ENCODE measurements at places on chromosomes 4 and X.

GRCh38 chr4:83556816-83557215 is 20.9 kb downstream of the GPAT3 start:
- DNase-seq = no peak

GRCh38 chr4:125801373-125801772 is 486.6 kb downstream of the FAT4 start:
- DNase-seq = no peak

- DNase-seq = no peak
Measured at GRCh38 chrX:75291611-75292010, 17.7 kb downstream of the UPRT start.

- DNase-seq = no peak
Measured at GRCh38 chr4:148225639-148226038, 216.6 kb downstream of the NR3C2 start.

GRCh38 chrX:42248226-42248625 is 324.9 kb upstream of the CASK start:
- DNase-seq = no peak

GRCh38 chr4:71198958-71199357 is 139.9 kb upstream of the SLC4A4 start:
- no peak for DNase-seq

DNA sequence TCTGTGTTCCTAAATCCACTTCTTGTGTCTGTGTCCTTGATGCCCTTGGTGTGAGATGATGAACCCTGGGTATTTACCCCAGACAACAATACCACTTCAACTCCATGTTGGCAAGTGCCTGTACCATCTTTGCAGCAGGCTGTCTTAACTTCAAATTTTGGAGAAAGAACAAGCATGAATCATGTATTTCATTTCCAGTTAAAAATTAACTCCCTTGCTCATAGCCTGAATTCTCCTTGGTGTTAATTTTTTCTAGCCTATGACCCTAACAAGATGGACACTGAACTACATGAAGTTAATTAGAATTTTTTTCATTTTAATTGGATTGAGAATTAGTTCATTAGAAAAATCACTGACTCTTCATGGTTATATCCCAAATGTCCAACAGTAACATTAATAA is 267.8 kb upstream of the INTU start:
- no peak for DNase-seq

DNA sequence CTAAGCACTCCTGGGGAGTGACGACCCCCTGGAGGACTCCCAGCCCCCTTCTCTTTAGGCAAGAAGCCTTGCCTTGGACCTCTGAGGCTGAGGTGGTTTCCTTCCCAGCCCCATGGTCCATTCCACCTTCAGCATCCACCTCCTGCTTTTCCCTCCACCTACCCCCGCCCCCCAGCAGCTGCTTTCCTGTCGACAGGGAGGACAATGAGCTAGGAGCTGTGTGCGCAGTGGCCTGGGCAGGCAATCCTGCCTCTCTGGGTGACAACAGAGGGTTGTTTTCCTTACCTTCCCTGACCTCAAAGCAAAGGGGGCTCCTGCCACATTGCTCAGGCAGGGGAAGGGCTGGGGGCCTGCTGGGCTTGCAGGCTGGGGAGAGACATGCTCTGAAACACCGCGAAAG is 123.5 kb downstream of the BCOR start:
- no peak for DNase-seq

DNA sequence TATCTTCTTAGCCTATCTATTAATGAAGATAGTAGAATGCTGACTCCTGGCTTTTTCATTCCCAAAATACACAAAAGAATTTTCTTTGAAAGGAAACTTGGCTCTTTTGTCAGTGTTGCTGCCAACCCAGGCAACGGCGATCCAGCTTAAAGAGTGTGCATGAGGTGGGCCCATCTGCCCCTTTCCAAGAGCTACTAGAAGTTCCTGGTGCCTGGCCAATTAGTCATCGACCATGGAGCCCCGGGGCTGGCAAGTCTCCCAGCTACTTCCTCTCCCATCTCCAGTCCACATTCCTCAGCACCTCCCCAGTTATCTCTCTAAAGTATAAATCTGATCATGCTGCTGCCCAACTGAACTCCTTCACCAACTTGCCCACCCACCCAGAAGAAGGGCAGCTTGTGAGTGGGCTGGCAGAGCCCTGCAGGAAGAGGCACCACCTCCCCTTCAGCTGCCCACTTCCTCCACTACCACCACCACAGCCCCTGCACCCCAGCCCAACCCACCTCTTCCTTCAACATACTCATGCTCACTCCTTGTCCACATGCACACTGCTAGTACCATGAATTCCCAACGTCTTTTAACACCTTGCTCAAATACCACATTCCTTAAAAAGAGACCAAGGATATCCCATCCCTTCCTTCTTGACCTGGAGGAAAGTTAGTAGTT is 158.2 kb upstream of the MAP3K15 start:
- DNase-seq = no peak

DNA sequence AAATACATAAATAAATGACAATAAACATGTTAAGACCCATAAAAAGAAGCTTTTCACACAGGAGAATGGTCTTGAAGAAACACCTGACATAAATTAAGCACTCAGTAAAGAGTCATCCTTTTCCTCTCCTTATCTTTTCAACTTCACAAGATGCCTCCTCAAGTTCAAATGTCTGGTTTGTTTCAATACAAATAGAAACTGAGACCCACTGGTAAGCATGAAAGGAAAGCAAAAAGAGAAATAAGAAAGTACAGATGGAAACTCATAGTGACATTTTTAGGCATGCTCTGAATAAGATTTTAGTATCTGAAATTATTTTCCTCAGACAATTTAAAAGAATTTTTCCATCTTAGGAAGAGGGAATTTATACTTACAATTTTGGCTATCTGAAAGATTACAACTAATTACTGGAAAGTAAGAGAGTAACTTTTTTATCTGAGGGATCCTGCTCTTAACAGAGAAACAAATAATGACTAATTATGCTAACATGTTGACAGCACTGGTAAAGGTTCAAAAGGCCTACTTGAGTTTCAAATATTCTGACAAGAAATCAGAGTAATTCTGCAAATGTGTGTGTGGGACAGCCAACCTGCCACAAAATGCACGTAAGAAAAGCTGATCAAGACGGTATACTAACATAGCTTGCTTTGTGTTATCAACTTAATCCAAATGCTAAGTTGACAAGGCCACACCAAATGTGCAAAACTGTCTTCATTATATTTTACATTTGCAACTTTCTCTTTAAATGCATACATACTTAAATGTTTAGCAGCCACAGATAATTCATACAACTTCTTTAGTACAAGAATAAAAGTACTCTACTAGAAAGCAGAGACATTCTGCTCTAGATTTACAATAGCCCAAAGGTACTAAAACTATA is 113.0 kb downstream of the IQCM start:
- no peak for DNase-seq

GRCh38 chr4:158781963-158782362 is 13.1 kb downstream of the FNIP2 start:
- DNase-seq = no peak

DNA sequence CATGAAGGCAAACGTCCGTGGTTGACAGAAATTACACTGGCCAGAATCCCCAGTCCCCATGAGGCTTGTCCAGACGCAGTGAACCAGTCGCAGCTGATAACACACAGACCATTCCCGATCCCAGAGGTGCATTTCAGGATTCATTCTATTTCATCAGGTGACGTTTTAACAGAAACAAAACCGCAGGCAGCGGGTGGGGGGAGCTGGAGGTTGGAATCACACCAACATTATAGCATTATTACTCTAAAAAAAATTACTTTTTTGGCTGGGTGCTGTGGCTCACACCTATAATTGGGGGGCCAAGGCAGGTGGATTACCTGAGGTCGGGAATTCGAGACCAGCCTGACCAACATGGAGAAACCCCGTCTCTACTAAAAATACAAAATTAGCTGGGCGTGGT is 25.2 kb downstream of the NOP14 start:
- DNase-seq = no peak
